ENCODE measurements at places on chromosomes 5 and 9.

DNA sequence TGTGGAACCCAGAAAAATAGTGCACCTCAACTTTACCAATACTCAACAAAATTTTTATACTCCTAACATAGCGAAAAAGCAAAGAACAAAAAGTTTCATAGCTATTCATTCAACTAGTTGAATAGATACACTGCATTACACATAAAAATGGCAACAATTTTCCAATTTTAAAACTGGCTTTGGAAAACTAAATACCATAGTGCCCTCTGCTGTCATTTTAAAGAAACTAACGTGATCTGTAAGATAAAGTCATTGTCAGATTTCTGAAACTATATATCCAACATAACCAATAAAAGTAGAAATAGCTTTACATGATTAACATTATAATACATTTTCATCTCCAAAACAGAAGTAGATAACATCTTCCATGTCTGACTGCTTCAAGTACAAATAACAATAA, 31.6 kb downstream of the DTWD2 start:
- DNase-seq: no peak

DNA sequence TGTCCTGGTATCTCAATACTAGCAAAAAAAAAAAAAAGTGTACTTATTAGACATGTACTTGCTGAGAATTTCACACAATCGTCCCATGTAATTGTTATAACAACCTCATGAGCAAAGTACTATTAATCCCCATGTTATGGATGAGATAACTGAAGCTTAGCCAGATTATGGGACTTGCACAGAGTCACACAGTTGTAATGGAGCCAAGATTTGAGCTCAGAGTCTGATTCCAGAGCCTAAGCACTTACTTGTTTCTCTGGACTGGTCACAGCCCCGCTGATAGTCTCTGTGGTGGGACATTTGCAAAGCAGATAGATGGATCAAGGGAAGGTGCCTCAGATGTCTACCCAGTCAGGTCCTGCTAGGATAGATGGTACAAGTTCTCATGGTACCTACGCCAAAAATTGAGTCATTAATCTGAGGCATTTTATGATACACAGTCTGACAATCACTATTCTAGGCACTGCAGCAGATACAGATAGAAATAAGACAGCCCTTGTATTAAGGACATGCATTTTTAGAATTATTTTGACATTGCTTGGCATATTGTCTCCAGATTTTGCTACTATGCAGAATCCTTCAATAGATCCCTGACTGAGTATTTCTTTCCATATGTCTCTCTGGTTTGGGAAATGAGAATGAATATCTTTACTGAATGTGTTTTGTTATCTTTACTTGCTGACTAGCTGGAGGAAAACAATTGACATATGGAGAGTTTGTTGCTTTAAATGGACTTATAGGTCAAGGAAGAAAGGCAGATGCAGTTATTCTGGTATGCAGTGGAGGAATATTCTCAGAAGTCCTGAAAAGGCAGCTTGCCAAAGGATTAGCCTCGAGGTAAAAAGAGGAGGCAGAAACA, 149.5 kb downstream of the ADAMTSL1 start:
- DNase-seq: no peak

GRCh38 chr5:69004127-69004526, 89.7 kb upstream of the SLC30A5 start:
- no peak for DNase-seq

- DNase-seq: no peak
These were observed 151.0 kb upstream of the MSX2 start for GRCh38 chr5:174573221-174573994.

DNA sequence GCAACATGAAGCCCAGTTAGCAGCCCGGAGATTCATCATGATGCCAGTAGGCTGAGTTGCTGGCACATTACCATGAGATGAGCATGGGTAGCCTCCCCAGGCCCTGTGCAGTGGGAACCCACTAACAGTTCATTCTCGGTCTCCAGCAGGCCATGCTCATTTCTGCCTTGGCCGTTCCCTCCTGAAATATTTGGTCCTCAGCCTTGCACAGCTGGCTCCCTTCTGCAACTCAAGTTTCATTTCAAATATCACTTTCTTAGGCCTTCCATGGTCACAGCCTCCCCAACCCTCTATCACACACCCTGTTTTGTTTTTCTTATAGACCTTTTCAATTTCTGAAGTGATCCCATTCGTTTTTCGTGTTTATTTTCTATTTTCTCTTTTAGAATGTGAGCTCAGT, 125.4 kb upstream of the VLDLR start:
- no peak for DNase-seq

GRCh38 chr5:2740876-2741555, 10.5 kb downstream of the IRX2 start:
- no peak for DNase-seq

- DNase-seq: no peak
These were observed 41.6 kb downstream of the CDK5RAP2 start for GRCh38 chr9:120538339-120538738.

GRCh38 chr9:109012876-109013678, at the start of gene CTNNAL1:
Gene CTNNAL1 (minus strand): TSS chr9:109013499. CDS start chr9:109013442, 57 bp downstream.
- DNase-seq: peak; percentile 83

GRCh38 chr5:143889986-143890385, 78.0 kb downstream of the HMHB1 start:
- DNase-seq: no peak

DNA sequence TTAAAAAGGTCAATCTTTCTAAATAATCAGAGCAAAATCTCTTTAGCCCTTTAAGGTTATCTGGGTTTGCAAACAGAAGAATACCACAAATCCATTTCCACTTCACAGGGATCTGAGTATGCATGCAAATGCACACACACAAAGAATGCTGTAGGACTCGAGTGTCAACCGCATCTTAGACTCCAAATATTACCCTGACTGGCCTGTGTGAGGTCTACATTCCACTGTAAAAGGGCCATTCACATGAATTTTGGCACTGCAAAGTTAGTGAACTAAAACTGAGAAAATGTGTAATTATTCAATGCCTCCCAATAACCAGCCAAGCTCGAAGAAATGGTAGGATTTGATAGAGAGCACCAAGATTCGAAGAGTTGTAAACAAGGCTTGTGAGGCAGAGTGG, 199.9 kb downstream of the AGTPBP1 start:
- DNase-seq: no peak

- DNase-seq: no peak
These were observed 315.1 kb downstream of the RAB3C start for GRCh38 chr5:58898006-58898405.

GRCh38 chr5:154610321-154611154, 132.5 kb upstream of the HAND1 start:
- DNase-seq: peak; percentile 21

DNA sequence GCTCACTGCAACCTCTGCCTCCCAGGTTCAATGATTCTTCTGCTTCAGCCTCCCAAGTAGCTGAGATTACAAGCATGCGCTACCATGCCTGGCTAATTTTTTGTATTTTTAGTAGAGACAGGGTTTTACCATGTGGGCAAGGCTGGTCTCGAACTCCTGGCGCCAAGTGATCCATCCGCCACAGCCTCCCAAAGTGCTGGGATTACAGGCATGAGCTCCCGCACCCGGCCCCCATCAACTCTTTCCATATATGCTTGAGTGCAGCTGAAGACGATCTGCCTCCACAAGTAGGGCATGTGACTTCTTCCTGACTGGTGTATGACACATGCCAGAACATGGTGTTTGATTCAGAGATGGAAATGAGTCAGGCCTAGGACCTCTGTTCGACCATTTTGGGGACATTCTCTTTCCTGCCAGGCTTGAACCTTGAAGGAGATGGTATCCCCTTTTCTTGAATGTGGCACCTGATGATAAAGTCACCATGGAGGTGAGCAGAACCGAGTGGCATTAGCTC, 7.5 kb upstream of the CNOT6 start:
- DNase-seq: no peak

- no peak for DNase-seq
These were observed 140.7 kb downstream of the MTX3 start for GRCh38 chr5:79850316-79850822.

DNA sequence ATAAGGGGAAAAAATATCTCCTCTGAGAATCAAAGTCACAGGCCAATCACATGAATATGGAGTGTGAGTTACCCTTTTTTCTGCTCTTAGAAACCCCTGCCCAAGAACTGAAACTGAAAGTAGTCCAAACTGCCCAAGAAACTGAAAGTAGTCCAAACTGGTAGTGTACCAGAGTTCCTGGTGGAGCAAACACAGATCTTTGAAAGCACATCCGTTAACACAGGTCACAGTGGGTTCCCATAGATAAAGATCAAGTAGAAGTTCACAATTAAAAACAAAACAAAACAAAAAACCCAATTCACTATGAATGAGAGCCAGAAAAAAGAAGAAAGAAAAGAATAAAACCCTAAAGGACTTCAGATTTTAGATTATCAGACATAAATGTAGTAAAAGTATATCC, 332.4 kb upstream of the EFNA5 start:
- no peak for DNase-seq

DNA sequence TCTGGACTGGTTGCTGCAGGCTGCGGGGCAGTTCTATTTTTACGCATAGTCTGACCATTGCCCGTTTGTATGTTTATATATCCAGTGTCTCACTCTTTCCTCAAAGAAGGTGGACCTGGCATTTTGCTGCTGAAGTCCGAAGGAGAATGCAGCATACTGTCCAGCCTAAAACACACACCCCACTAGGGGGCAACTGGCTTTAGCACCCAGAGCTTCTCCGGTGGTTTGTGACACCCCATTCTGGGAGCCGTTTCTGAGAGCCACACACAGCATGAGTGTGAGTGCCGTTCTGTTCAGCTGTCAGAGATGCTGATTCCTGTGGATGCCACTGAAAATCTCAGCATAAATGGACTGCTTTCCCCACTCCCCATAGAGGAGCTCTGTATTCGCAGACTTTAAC, 290.5 kb upstream of the TAS2R1 start:
- DNase-seq: no peak

GRCh38 chr9:93059011-93059714, 662 bp downstream of the SUSD3 start:
- DNase-seq: peak; percentile 50

- DNase-seq: no peak
These were observed 25.8 kb downstream of the CAST start for GRCh38 chr5:96687812-96688453.

DNA sequence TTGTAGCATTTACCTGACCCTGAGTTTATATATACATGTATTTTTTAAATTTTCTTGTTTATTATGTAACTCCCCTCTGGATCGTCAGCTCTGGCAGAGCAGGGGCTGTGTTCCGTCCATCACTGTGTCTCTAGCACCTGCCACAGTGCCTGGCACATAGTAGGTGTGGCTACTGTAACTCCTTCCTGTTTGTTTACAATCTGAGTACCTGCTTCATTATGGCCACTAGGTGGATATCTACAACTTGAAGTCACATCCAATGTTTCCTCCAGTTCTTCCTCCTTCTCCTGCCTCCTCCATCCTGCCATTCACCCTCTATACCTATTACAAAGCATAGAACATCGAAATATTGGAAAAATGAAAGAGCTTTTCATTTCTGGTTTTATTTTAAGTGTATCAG, 14.2 kb upstream of the PPP1R2B start:
- DNase-seq: no peak

DNA sequence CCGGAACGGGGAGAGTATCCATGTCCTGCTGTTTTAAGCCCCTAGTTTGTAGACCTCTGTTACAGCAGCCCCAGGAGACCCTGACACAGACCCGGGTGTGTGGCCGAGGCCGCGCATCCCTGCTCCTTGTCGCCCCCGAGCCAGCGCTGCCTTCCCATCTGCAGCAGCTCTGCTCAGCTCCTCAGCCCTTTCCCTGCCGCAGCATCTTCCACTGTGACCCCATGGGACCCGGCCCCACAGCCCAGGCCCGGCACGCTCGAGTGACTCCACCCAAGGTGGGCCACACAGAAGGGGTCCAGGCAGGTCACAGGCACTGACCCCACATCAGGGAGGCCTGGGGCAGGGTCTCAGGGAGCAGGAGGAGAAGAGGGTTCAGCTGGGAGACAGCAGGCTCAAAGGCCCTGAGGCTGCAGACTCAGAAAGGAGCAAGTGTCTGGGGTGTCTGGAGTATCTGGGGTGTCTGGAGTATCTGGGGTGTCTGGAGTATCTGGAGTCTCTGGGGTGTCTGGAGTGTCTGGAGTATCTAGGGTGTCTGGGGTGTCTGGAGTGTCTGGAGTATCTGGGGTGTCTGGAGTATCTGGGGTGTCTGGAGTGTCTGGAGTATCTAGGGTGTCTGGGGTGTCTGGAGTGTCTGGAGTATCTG, 31.2 kb downstream of the LHX3 start:
- no peak for DNase-seq

GRCh38 chr5:76468635-76469425, 65.7 kb downstream of the IQGAP2 start:
- peak; percentile 6 for DNase-seq

DNA sequence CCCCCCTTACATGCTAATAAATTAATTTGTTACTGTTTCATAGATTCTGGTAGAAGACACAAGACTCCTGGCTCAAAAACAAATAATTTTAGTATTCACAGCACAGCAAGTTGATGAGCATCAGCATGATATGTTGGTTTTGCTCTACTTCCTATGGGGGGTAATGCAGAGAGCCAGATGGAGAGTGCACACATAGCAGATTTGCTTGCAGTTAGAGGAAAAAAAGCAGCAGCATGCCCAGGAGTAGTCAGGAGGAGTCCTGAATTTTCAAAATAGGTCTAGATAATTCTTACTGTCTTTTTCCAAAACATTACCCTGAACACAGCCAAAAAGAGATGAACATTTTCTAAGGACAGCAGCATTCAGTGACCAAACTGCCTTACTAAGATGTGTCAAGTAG, 261.3 kb downstream of the COX7C start:
- no peak for DNase-seq

- no peak for DNase-seq
These were observed 61.9 kb downstream of the PIK3R1 start for GRCh38 chr5:68277431-68277830.

DNA sequence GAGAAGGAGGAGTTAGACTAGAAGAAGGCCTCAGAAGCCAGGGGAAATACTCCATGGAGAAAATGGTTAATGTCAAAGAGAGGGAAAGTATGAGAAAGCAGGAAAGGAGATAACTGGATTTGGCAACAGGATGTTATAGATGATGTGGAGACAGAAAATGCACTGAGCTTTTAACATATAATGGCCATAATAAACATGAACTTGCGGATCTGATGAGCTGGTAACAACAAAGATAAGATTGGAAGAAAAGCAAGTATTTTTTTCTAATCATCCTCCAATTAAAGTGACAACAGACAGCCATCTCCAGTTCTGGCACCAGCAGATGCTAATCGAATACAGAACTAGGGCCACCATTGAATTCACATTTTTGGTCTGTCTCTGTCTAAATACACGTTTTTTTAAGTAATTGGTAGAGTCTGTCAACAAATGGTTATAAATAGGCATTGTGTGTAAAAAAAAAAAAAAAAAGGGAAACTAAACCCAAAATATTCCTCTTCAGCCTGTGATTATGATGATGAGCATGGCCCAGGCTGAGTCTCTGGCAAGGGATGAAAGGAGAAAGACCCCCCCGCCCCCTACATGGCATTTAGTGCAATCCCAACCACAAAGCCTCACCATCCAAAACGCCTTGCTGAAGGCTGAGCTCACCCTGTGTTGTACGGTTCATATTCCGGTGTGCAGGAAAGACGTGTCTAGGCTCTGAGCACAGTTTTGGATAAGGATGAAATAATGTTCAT, 149.5 kb upstream of the LHFPL2 start:
- DNase-seq: no peak

DNA sequence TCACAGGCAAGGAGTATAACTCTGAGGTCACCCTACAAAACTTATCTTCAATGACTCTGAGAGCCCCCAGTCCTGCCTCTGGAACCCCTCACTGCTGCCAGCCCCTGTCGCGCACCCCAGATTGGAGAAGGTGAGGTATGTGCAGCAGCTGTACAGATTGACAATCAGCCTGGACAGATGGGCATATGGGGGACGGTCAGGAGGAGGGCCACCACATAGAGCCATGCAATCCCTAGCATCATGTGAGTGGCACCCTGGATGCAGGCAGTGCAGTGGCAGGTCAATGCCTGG, 90.1 kb downstream of the LMX1B start:
- DNase-seq: no peak

- DNase-seq: no peak
These were observed 18.9 kb downstream of the CSF1R start for GRCh38 chr5:150067405-150067960.
